Smooth muscle cell of trachea (primary cell): ENCODE measurements at places on chromosomes 3 and 15. TPM values are rescaled to one million over a fixed set of nuclear protein-coding genes. Genes with fewer than 3 reads are reported as not detected.

SETD2 gene
- total RNA-seq: 25.1 and 36.7 TPM in 2 replicates

GLDN gene
- 35.1 and 127 TPM in 2 replicates for total RNA-seq

NMB gene
- 3.6 and 6.8 TPM in 2 replicates for total RNA-seq

NR2F2 gene
- total RNA-seq: 23.0 and 23.9 TPM in 2 replicates

SAMMSON gene
- not detected in 2 replicates for total RNA-seq

HESX1 gene
- 1.2 and 1.5 TPM in 2 replicates for total RNA-seq

HIGD2B gene
- total RNA-seq: 0.15 TPM in 1 of 2 replicates, not detected in the other

GOLGA8J gene
- total RNA-seq: not detected in 2 replicates

BMF gene
- total RNA-seq: 4.8 and 6.4 TPM in 2 replicates

GOLGA6L24 gene
- total RNA-seq: not detected in 2 replicates

SLITRK3 gene
- not detected in 2 replicates for total RNA-seq

LCMT2 gene
- 7.4 and 8.7 TPM in 2 replicates for total RNA-seq

MUC13 gene
- not detected in 2 replicates for total RNA-seq

POLR2M gene
- 192 and 421 TPM in 2 replicates for total RNA-seq

MB21D2 gene
- 6.1 and 8.1 TPM in 2 replicates for total RNA-seq

HLTF gene
- total RNA-seq: 41.7 and 58.0 TPM in 2 replicates

SERINC4 gene
- total RNA-seq: 0.15 TPM in 1 of 2 replicates, not detected in the other

PARP15 gene
- total RNA-seq: 0.17 and 0.87 TPM in 2 replicates

CEP70 gene
- 20.8 and 40.9 TPM in 2 replicates for total RNA-seq

ITIH1 gene
- not detected in 2 replicates for total RNA-seq

CPEB1 gene
- 36.7 and 42.7 TPM in 2 replicates for total RNA-seq

RBSN gene
- total RNA-seq: 25.5 and 26.3 TPM in 2 replicates

NPTN gene
- 154 and 162 TPM in 2 replicates for total RNA-seq

C3orf85 gene
- total RNA-seq: not detected in 2 replicates

GPR149 gene
- total RNA-seq: not detected in 2 replicates

NDUFB5 gene
- 97.6 and 139 TPM in 2 replicates for total RNA-seq

ALS2CL gene
- total RNA-seq: 0.87 and 2.5 TPM in 2 replicates

EXD1 gene
- total RNA-seq: under 0.01 TPM in 1 of 2 replicates, not detected in the other

DUSP7 gene
- total RNA-seq: 6.1 and 11.9 TPM in 2 replicates

PLCB2 gene
- total RNA-seq: 0.17 and 0.29 TPM in 2 replicates

CLDND1 gene
- 64.7 and 70.0 TPM in 2 replicates for total RNA-seq

VIPR1 gene
- 0.29 TPM in 1 of 2 replicates, not detected in the other for total RNA-seq

CPNE9 gene
- not detected in 2 replicates for total RNA-seq

PLA2G4E gene
- under 0.01 TPM in 1 of 2 replicates, not detected in the other for total RNA-seq

CRBN gene
- 90.8 and 127 TPM in 2 replicates for total RNA-seq

CISH gene
- total RNA-seq: 0.73 and 1.3 TPM in 2 replicates

NLGN1 gene
- total RNA-seq: 1.0 and 3.3 TPM in 2 replicates

SI gene
- not detected in 2 replicates for total RNA-seq

FAM81A gene
- 0.29 and 0.33 TPM in 2 replicates for total RNA-seq

TLR9 gene
- under 0.01 and 0.17 TPM in 2 replicates for total RNA-seq

DCLK3 gene
- total RNA-seq: not detected in 2 replicates

ERC2 gene
- under 0.01 and 0.44 TPM in 2 replicates for total RNA-seq

MCF2L2 gene
- 0.15 TPM in 1 of 2 replicates, not detected in the other for total RNA-seq

EPHB3 gene
- total RNA-seq: 12.4 and 18.0 TPM in 2 replicates

BFSP2 gene
- total RNA-seq: not detected in 2 replicates
